ENCODE measurements at places on chromosomes 5 and 9.

DNA sequence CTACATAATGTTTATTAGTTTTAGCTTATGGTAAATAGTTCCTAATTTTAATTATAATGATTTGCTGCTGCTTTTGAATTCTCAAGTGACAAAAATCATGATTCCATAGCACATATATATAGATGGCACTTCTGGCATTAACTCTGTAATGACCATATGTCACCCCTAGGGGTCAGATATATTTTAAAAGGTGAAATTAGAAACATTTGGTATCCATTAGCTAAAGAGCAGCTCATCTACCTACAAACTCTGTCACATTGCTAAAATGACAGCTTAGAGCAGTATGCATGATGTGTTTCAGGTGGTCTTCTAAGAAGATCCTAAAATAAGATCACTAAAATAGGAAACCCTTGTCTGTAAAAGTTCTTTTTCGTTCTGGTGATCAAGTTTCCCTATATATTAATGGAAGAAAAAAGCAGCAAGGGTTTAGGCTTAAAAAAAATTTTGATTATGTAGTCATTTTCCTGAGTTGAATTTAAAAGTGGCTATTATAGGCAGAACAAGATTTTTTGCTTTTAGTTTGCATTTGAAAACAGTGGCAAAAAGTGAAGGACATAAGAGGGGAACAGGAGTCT, 157.7 kb upstream of the POU5F2 start:
- DNase-seq: no peak

DNA sequence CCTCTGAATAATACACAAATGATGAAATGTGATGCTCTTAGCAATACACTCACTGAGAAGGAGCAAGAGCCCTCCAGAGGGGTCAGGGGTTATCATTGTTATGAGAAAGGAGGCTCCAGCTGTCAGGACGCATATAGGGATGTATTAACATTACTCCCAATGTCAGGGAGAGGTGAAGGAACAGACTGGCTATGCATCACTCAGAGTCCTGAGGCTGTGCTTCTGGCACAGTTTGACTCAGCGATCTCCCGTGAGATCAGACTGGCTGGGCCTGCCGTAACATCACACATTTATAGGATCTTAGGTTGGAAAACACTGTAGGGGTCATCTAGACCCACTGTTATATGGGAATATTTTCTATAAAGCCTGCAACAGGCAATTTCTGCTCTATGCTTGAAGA, 226.5 kb upstream of the GLRA1 start:
- no peak for DNase-seq

DNA sequence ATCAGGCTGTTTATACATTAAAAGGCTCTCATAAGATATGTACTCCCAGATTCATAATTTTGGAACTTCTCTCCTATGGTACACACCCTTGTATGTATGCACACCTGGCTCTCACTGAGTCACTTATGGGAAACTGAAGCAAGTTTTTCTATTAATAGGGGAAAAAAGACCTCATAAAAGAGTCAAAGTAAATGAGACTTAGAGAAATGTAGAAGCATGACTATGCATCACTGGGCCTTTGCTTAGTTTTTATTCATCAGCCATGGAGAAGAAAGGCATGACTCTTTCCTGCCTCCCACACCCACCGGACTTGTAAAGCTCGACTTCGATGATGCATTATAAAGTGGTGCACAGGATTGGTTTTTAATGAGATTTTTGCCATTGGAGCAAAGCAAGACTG, 28.2 kb downstream of the MTAP start:
- no peak for DNase-seq

DNA sequence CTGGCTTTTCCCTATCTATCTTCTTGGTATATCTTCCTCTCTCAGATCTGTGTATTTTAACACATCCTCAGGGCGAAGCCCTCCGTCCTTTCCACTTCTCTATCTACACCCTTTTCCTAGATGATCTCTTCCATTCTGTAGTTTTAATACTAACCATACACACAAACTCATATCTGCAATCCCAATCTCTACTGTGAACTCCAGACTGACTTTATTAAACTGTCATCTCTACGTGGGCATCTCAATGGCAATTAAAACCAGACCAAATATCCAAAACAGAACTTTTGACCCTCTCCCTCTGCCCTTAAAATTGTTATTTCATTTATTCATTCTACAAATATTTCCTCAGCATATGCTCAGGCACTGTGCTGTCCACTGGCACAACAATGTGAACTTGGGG, 7.1 kb downstream of the FNIP1 start:
- DNase-seq: no peak

GRCh38 chr5:57366744-57367143, 115.9 kb downstream of the ACTBL2 start:
- DNase-seq: no peak

GRCh38 chr9:18629136-18629535, 155.2 kb downstream of the ADAMTSL1 start:
- DNase-seq: no peak

DNA sequence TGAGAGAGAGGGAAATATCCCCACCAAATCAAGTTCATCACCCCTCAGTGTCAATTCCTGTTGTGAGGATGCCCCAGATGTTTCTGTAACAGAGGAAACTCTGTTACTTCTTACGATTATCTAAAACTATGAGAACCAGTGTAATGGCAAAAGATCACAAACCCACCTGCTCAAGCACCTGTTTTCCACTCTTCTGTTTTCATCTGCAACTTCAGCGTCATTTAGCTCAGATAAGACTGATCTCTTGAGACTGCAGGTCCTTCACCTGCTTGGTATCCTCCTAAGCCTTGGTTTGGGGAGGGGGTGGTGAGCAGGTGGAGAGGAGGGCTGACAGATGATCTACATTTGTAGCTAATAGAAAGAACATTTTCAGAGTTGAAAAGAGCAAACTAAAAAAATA, 229.3 kb downstream of the SLF1 start:
- DNase-seq: no peak

GRCh38 chr5:150401376-150402228, 11.1 kb downstream of the CD74 start:
- no peak for DNase-seq

DNA sequence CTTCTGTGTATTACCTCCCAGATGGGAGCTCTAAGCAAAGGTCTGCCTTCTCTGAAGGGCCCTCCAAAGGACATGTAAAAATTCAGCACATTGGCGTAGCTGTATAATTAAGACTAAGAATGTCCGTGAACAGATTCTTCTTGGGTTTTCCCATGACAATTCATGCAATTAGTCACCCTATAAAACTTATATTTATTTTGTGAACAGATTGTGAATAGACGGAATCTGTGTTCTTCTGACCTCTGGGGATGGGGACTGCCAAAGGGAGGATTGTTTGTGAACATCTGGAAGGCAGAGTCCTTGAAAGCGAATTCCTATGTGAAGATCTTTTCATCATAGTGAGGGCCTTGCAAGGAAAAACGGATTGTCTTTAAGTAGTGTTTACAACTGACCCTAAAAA, 111.3 kb downstream of the EGFLAM start:
- no peak for DNase-seq

DNA sequence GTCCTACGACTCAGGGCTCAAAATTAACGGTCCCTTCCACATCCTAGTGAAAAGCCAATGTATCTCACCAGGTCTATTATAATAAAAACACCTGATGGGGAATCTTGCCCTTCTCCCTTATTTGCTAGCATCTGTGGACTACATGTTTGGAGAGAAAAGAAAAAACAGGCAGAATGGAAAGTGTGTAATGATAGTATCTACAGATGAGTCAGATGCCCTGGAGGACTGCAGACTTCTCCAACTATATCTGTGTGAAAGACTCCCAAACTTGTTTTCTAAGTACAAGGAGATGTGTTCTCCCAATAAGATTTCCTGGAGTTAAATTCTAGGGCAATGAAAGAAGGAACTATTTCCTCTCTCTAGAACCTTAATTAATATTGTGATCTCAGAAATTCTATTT, 66.0 kb downstream of the FOXB2 start:
- DNase-seq: no peak

- DNase-seq: no peak
Observed at GRCh38 chr5:112403069-112403468, 16.0 kb downstream of the EPB41L4A start.

GRCh38 chr9:127005770-127006314, 91.3 kb downstream of the RALGPS1 start:
- no peak for DNase-seq

GRCh38 chr5:176901260-176902101, 2.3 kb upstream of the HK3 start:
- no peak for DNase-seq

- DNase-seq: no peak
Observed at GRCh38 chr5:28217695-28218094, 1179.3 kb upstream of the CDH9 start.

- DNase-seq: no peak
Observed at GRCh38 chr5:141437221-141437620, 6.9 kb downstream of the PCDHGA12 start.

DNA sequence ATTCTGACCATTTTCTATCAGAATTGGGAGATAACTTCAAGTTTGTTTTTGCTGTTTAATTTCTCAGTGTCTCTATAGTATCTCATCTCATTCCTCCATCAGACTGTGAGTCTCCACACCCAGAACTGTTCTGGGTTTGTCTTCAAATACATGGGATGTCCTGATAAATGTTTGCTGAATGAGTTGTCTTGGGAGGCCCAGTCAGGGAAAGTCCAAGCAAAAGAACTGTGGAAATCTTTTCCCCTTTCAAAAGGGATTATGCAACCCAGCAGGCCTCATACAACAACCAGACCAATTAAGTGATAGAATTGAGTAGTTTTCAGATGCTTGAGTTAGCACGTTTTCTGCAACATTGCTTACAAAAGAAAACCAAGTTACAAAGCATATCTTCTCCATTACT, 324.4 kb downstream of the BRINP1 start:
- no peak for DNase-seq

DNA sequence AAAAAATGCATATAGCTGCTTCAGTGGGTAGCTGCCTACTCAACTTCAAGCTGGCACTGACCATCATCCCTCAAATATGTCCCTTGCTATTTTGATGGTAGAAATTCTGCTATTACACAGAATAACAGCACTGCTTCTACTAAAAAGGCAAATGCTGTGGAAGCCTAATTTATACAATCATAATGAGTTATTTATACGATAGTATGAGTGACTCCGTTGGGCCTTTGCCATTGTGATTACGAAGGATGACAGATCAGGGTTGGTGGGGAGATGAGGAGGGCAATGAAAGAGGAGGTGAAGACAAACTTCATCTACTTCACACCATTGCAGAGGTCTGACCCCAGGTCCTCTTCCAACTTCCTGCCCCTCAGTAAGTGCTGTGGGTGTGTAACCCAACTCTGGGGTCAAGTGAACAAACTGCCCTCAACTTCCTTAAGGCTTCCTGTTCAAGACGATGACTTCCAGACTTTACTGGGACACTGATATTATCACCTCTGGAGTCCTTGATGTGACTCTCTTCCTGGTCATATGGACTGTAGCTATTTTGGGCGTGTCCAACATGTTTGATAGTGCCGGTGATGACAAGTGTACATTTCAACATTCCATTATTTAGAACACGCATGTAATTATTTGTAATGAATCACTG, 74.1 kb upstream of the RPS23 start:
- no peak for DNase-seq

GRCh38 chr5:111144352-111144930, 52.3 kb downstream of the WDR36 start:
- DNase-seq: no peak

DNA sequence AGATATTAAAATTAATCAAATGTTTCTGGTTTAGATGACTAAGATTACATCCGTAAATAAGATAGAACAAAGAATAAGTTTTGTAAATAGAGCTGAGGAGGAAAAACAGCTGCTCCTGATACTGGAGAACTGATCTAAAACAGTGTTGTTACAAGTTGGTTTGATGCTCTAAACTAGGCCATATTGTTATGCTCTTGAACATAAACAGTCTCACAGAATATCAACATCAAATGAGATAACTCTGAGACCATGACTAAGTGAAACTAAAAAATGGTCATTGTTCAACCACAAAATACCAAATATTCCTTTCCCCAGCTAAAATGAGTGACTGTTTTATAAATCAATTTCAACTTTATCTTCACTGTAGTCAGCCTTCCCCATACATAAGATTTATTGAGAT, 16.5 kb upstream of the SRFBP1 start:
- DNase-seq: no peak

- no peak for DNase-seq
Observed at GRCh38 chr5:60143942-60144549, 250.5 kb upstream of the PDE4D start.

DNA sequence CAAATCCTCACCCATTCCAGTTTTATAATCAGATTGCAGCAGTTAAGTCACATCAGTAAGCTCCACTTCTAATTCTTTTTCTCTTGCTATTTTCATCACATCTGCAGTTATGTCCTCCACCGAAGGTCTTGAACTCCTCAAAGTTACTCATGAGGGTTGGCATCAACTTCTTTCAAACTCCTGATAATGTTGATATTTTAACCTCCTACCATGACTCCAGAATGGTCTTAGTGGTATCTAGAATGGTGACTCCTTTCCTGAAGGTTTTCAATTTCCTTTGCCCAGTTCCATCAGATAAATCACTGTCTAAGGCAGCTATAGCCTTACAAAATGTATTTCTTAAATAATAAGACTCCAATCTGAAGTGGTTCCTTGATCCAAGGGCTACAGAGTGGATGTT, 53.8 kb upstream of the EDIL3 start:
- no peak for DNase-seq

DNA sequence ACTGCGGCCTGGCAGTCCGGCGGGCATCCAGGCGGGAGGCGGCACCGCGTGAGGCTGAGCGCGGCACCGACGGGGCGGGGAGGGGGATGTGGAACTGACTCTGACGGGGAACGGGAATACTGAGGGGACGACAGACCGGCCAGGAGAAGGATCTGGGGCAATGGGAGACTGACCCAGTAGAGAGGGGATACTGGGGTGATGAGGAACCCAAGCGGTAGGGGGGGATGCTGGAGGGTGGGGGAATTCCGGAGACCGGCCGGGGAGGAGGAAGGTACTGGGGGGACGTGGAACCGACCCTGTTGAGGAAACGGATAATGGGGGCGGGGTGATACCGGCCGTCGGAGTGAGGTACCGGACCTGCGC, 423 bp downstream of the IPPK start:
- DNase-seq: no peak

DNA sequence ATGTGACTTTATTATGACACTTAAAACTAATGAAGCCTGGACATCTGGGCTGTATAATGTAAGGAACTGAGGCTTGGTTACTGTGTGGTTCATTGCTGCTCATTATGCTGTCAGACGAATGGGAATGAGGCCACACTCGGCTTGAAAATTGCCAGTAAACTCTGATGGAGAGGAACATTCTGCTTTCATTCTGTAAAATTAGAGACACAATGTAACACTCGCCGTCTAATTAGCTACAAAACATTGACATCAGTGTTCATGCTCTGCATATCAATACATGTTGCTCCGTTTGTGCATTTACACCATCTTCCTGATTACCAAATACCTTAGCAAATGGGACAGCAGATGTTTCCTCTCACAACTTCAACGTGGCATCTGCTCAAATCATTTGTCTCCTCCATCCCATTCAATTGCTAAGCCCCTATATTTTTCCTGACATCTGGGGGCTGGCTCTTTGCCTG, 133.0 kb downstream of the SLC28A3 start:
- no peak for DNase-seq

DNA sequence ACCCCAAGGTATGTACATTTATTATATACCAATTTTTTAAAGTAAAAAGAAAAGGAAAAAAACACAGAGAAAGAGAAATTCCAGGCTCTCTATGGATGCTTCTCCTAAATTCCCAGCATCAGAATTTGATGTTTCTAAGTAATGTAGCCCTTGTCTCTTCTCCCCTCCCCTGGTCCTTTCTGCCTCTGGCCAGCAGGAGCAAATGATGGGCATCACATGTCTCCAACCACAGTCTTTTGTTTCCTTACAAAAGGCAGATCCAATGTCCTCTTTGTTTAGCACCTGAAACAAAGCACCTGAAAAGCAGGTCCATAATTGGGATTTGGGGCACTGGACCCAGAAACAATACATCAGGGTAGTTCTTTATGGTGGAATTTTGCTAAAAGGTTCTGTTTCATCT, 50.4 kb upstream of the APC start:
- DNase-seq: no peak
